ENCODE measurements at places on chromosomes 4 and X.

DNA sequence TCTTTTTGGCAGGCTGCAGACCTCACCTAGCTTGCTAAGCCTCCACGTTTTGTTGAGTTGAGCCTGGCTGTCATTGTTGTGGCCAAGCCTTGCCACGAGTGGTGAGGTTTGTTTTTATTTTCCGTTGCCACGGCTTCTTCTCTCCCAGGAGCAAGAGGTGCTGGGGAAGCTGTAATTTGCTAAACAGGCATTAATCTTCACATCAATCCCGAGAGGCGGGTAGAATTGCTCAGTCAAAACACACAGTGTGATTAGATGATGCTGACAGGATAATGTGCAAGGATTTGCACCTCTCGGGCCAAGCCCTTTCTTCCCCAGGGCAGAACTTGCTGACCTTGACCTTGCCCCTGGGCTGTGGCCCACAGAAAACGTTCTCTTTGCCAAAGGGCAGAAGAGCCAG, 72.2 kb upstream of the ATP6AP2 start:
- H3K36me3 ChIP-seq = no peaks in the 10 kb centered on the region
- H3K4me1 ChIP-seq = no peaks in the 10 kb centered on the region
- H3K27ac ChIP-seq = no peak overlapping the region

GRCh38 chr4:105057370-105058105, 89.1 kb upstream of the TET2 start:
- H3K4me3 ChIP-seq = no peak overlapping the region
- peaks cover 32% of the 10 kb centered on the region for H3K4me1 ChIP-seq
- no peaks in the 10 kb centered on the region for H3K27me3 ChIP-seq
- peaks cover 1% of the 10 kb centered on the region for H3K36me3 ChIP-seq

- no peak overlapping the region for H3K4me3 ChIP-seq
- H3K36me3 ChIP-seq = no peaks in the 10 kb centered on the region
- no peak for DNase-seq
- H3K27me3 ChIP-seq = peaks cover 9% of the 10 kb centered on the region
- no peaks in the 10 kb centered on the region for H3K4me1 ChIP-seq
Observed at GRCh38 chr4:25103418-25103817, 56.8 kb downstream of the SEPSECS start.

- no peak overlapping the region for H3K4me3 ChIP-seq
- H3K36me3 ChIP-seq = no peaks in the 10 kb centered on the region
- DNase-seq = no peak
- no peak overlapping the region for H3K27ac ChIP-seq
- no peaks in the 10 kb centered on the region for H3K4me1 ChIP-seq
Observed at GRCh38 chr4:54571293-54572151, 86.2 kb upstream of the KIT start.

DNA sequence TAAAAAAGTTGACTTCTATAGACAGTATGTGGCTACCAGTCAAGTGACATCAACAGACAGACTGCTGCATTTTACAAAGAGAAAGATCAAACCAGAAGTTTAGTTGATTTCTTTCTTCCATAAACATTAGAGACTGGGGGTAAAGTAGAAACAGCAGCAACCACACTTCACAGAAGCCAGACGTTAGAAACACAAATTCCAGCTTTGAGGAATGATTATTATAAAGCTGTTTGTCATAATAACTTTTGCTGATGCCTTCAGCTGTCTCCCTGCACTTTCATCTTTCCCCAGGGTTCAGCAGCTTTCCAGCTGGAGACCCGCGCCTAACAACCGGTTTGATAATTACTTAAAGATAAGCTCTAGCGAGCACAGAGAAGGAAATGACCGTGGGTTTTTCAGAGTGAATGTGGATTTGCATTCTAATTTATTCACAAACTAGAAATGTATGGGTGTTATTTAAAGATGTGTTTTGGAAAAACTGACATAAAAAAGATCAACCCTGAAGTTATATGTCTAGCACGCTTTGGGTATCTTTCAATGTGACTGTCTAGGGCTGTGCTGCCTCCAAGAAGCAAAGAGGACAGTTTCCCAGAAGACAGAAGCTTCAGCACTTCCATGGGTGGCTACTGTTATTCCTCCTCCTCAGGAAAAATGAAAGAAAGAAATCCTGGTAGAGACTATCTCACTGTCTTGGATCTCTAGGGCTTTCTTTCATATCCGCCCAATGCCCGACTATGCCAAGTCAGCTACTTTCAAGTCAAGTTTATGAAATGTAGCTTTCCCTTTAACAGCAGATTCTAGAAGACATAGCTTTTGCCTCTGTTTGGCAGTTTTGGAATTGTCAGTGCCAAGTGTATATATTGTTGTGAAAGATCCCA, 15.0 kb upstream of the ENAM start:
- no peaks in the 10 kb centered on the region for H3K36me3 ChIP-seq
- no peak overlapping the region for H3K4me3 ChIP-seq
- no peaks in the 10 kb centered on the region for H3K4me1 ChIP-seq

GRCh38 chrX:123175366-123176122, 8.5 kb upstream of the GRIA3 start:
- no peak for DNase-seq
- H3K4me1 ChIP-seq = no peaks in the 10 kb centered on the region
- H3K27ac ChIP-seq = no peak overlapping the region

- H3K4me3 ChIP-seq = no peak overlapping the region
- no peaks in the 10 kb centered on the region for H3K4me1 ChIP-seq
- DNase-seq = no peak
- H3K36me3 ChIP-seq = no peaks in the 10 kb centered on the region
Observed at GRCh38 chr4:41158274-41158673, 56.1 kb downstream of the APBB2 start.

GRCh38 chr4:145320294-145320693, 139.9 kb upstream of the OTUD4 start:
- H3K27me3 ChIP-seq = peaks cover 8% of the 10 kb centered on the region
- H3K4me1 ChIP-seq = no peaks in the 10 kb centered on the region
- DNase-seq = no peak
- no peaks in the 10 kb centered on the region for H3K36me3 ChIP-seq

GRCh38 chr4:99712099-99712498, 54.5 kb upstream of the C4orf54 start:
- H3K27ac ChIP-seq = no peak overlapping the region
- H3K36me3 ChIP-seq = no peaks in the 10 kb centered on the region
- H3K27me3 ChIP-seq = peaks cover 5% of the 10 kb centered on the region
- H3K4me3 ChIP-seq = no peak overlapping the region

DNA sequence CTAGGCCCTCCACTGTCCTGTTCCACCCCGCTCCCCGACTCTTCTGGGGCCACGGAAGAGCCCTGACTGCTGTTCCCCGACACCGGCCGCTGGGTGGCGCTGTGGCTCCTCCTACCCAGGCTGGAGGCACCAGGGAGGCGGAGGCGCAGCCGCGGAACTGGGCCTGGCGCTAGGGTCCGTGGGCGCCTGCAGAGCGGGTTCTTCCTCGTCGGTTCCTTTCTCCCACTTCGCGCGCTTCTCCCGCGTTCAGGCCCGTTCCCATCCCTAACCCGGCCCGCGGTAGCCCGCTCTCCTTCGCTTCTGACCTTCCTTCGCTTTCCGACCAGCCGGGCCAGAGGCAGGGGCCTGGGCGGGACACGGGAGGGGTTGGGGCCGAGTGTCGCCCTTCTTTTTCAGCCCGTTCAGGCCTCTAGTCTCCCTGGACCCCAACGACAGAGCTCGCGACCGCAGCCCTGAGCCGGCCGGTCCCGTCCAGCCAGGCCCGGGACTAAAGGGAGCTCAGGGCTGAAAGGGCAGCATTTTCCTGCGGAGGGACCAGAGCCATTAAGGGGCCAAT, 34.3 kb downstream of the NALF2 start:
- H3K36me3 ChIP-seq = no peaks in the 10 kb centered on the region
- H3K27ac ChIP-seq = no peak overlapping the region
- H3K4me3 ChIP-seq = no peak overlapping the region
- peaks cover 10% of the 10 kb centered on the region for H3K4me1 ChIP-seq
- no peaks in the 10 kb centered on the region for H3K27me3 ChIP-seq

DNA sequence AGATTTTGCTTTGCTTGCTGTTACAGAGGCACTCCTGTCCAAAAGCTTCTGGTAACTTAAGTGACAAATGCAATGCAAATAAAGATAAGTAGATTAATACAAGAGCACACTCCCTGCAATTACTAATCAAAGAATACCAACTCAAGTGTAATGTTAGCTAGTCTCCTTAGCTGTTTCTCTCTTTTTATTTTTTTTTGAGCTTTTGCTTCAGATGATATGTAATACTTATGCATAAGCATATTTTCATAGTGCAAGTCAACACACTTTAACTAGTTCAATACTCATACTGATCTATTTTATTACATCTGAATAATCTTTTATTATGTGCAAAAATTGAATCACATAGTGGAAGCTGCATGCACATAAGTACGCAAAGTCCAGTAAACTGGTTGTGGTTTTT, 2.7 kb downstream of the SLC7A11 start:
- H3K27me3 ChIP-seq = no peaks in the 10 kb centered on the region
- no peak overlapping the region for H3K27ac ChIP-seq
- H3K4me1 ChIP-seq = peaks cover 28% of the 10 kb centered on the region

- no peaks in the 10 kb centered on the region for H3K4me1 ChIP-seq
- H3K36me3 ChIP-seq = no peaks in the 10 kb centered on the region
- H3K4me3 ChIP-seq = no peak overlapping the region
- H3K27me3 ChIP-seq = no peaks in the 10 kb centered on the region
Observed at GRCh38 chr4:85740431-85740861, 265.5 kb downstream of the ARHGAP24 start.

DNA sequence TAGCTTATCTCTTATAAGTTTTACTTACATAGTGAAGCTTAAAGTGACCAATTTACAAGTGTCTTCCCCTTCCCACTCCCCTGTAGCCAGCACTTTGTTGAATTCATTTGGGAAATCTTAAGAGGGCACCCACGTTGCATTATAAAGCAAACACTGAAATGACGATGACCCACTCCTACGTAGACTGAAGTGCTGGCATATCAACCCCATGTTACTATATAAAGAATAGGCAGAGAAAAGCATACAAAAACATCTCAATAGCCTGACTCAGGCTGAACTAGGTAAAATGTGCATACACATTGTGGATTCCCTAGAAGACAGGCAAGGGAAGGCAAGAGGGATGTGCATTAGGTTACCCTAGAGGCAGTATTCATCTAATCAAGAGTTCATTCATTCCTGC, 313.4 kb downstream of the TENM3 start:
- peaks cover 17% of the 10 kb centered on the region for H3K27me3 ChIP-seq
- DNase-seq = no peak
- H3K4me3 ChIP-seq = no peak overlapping the region
- no peaks in the 10 kb centered on the region for H3K4me1 ChIP-seq
- H3K27ac ChIP-seq = no peak overlapping the region

GRCh38 chrX:69948276-69948797, 101.4 kb downstream of the AWAT2 start:
- no peaks in the 10 kb centered on the region for H3K36me3 ChIP-seq
- no peak overlapping the region for H3K27ac ChIP-seq
- H3K4me3 ChIP-seq = no peak overlapping the region
- DNase-seq = no peak

DNA sequence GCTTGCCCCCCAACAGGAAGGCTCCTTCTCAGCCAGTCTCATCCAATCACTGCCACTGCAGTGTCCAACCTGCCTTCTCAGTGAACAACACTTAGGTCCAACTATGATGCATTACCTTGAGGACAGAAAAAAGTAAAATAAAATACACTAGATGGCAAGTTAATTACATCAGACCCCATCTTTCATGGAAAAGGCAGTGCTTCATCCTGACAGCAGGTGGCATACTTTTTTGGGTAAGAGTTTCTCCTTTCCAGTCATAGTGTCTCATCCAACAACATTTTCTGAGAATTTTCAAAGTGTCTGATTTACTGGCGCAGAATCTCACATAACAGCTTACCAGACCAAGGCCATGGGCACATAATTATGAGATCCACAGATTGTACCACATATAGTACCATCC, 1742.8 kb downstream of the PCDH7 start:
- H3K27me3 ChIP-seq = no peaks in the 10 kb centered on the region
- no peak overlapping the region for H3K27ac ChIP-seq
- H3K4me3 ChIP-seq = no peak overlapping the region
- no peaks in the 10 kb centered on the region for H3K4me1 ChIP-seq

- no peak for DNase-seq
- no peak overlapping the region for H3K27ac ChIP-seq
- no peaks in the 10 kb centered on the region for H3K27me3 ChIP-seq
- no peaks in the 10 kb centered on the region for H3K4me1 ChIP-seq
Observed at GRCh38 chr4:188143731-188144130, 4.5 kb downstream of the TRIML1 start.

GRCh38 chr4:88138561-88138960, 19.9 kb downstream of the ABCG2 start:
- H3K27ac ChIP-seq = no peak overlapping the region
- no peak for DNase-seq
- H3K4me3 ChIP-seq = no peak overlapping the region
- H3K36me3 ChIP-seq = no peaks in the 10 kb centered on the region

GRCh38 chr4:156885374-156885773, 86.2 kb downstream of the PDGFC start:
- no peak for DNase-seq
- H3K4me1 ChIP-seq = no peaks in the 10 kb centered on the region
- H3K36me3 ChIP-seq = no peaks in the 10 kb centered on the region
- no peaks in the 10 kb centered on the region for H3K27me3 ChIP-seq
- no peak overlapping the region for H3K27ac ChIP-seq
- no peak overlapping the region for H3K4me3 ChIP-seq

DNA sequence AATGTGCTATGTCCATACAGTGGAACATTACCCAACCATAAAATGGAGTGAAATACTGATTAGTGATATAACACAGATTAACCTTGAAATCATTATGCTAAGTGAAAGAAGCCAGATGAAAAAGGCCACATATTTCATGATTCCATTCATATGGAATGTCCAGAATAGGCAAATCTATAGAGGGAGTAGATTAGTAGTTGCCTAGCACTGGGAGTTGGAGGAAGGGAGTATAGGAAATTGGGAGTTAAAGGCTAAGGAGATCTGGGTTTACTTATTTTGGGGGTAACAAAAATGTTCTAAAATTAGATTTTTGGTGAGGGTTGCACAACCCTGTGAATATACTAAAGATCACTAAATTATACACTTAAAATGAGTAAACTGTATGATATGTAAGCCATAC, 26.8 kb downstream of the ENOX2 start:
- H3K27ac ChIP-seq = no peak overlapping the region
- H3K4me3 ChIP-seq = no peak overlapping the region
- H3K27me3 ChIP-seq = no peaks in the 10 kb centered on the region

GRCh38 chrX:143781103-143781502, 60.6 kb upstream of the SPANXN2 start:
- H3K4me1 ChIP-seq = no peaks in the 10 kb centered on the region
- DNase-seq = no peak
- H3K27ac ChIP-seq = no peak overlapping the region
- no peaks in the 10 kb centered on the region for H3K36me3 ChIP-seq
- no peak overlapping the region for H3K4me3 ChIP-seq
- H3K27me3 ChIP-seq = no peaks in the 10 kb centered on the region

DNA sequence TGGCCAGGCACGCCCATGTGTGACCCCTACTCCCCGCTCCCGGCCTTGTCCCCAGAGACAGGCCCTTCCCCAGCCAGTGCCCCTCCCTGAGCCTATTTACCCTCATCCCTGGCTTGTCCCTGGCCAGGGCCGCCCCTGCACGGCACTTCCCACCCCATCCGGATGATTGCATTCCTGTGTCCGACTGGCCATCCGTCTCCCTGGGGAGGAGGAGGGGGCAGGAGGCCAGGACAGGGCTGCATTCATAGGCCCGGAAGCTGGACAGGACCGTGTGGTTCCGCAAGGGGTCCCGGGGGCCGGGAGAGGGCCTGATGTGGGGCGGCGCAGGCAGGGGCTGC, 22.8 kb downstream of the CTBP1 start:
- no peaks in the 10 kb centered on the region for H3K27me3 ChIP-seq
- no peak overlapping the region for H3K4me3 ChIP-seq
- H3K4me1 ChIP-seq = peaks cover 6% of the 10 kb centered on the region
